ENCODE measurements at places on chromosomes 1 and 21.

DNA sequence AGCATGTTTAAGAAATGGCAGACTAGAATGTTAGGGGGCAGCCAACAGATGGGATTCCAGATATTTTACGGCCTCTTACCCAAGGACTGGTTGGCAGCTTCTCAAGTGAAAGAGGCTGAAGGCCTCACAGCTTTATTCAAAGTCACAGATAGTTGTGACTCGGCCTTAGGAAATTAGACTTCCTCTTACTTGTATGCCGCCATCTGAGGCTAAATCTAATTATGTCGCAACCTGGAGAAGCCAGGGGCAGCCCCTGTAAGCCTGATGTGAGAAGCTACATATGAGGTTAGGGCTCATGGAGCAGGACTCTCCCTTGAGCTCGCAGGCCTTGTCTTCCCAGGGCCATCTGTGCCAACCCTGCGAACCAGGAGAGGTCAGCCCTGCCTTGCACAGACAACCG is 352.5 kb downstream of the HHAT start:
- DNase-seq = no peak

DNA sequence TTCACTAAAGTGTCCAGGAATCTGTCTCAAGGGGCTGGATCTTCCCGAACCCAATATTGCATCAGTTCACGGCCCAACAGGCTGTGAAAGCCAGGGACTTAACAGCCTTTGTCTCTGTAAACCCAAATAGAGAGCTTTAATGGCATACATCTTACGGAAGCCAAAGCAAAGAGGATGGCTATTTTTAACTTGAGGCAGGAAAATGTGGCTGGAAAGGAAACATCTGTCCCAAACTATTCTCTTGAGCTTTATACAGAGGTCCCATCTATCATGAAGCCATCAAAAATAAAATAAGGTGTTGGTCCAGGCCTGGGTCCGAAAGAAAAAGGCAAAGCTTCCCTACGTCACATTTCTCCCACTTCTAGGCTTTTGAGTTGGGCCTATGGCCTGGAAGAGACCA is 7.7 kb upstream of the CD34 start:
- no peak for DNase-seq

- DNase-seq = no peak
Measured at GRCh38 chr1:15733726-15734226, 2.3 kb upstream of the SLC25A34 start.

DNA sequence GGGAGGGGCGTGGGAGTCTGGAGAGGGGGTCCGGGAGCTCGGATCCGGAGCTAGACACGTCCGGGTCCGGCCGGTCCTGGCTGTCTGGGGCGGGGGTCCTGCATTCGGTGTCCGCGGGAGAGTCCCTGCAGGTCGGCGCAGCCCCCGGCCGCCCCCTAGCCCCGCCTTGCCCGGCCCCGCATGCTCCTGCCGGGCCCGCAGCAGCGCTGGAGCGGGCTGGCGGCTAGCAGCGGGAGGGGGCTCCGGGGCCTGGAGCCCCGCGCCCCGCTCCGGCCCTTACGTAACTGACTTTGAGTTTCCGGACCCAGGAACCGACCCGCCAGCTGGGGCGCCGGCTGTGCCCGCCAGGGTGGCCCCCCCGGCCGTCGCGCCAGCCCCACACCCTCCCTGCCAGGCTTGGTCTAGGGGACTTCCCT is 26.9 kb upstream of the EPB41 start:
- no peak for DNase-seq

GRCh38 chr1:193406901-193407300 is 220.5 kb upstream of the B3GALT2 start:
- peak; percentile 68 for DNase-seq

- peak; percentile 99 for DNase-seq
Measured at GRCh38 chr1:234962340-234962989, 166.2 kb downstream of the TOMM20 start.

GRCh38 chr1:43890815-43891214 is 42.8 kb upstream of the ARTN start:
- no peak for DNase-seq

GRCh38 chr1:32765570-32766327 is 51.4 kb downstream of the YARS1 start:
- DNase-seq = no peak

GRCh38 chr1:203284411-203285123 is 20.8 kb upstream of the BTG2 start:
- DNase-seq = no peak

GRCh38 chr1:155871390-155871789 is 12.0 kb downstream of the SYT11 start:
- DNase-seq = no peak

DNA sequence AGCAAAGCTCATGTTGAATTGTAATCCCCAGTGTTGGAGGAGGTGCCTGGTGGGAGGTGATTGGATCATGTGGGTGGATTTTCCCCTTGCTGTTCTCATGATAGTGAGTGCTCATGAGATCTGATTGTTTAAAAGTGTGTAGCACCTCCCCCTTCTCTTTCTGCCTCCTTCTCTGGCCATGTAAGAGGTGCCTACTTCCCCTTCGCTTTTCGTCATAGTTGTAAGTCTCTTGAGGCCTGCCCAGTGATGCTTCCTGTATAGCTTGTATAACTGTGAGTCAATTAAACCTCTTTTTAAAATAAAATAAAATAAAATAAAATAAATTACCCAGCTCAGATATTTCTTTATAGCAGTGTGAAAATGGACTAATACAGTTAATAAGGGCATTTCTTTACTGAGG is 1025.7 kb downstream of the PLA2G4A start:
- DNase-seq = no peak

- no peak for DNase-seq
Measured at GRCh38 chr1:247935781-247936180, 11.1 kb downstream of the OR2AJ1 start.

- peak; percentile 46 for DNase-seq
Measured at GRCh38 chr21:36890086-36890485, 76.4 kb downstream of the HLCS start.

DNA sequence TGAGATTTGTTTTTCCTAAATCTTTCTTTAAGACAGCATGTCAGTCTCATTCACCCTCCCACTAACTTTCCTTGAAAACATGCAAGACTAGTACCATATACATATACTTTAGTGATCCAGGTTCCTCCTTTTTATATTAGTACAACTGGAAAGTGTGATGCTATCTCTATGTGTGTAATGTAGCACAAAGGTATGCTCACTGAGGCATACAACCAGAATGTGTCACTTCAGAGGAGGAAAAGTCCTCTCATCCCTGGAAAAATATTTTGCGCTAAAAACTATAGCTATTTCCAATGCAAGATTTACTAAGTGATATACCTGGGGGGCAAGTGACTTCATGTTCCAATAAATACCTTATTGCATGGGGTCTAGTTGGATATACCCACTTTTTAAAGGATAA is 45.9 kb downstream of the BARHL2 start:
- no peak for DNase-seq

DNA sequence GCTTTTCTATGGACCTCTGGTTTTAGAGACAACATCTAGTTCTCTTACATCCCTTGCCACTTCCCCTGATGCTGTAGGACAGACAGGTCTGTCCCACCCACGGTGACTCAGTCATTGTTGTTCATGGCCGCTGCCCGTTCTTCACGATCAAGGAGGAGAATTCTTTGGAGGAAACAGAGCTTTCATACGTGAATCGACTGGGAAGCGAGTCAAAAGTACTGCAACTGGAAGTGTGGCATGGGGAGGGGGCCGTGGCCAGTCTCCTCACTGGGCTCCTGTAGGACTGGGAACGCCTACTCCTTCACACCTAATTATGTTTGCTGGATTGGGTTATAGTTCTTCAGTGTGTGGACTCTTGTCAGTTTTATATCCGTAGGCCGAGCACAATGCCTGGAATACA is 4.4 kb upstream of the SLC37A1 start:
- no peak for DNase-seq

DNA sequence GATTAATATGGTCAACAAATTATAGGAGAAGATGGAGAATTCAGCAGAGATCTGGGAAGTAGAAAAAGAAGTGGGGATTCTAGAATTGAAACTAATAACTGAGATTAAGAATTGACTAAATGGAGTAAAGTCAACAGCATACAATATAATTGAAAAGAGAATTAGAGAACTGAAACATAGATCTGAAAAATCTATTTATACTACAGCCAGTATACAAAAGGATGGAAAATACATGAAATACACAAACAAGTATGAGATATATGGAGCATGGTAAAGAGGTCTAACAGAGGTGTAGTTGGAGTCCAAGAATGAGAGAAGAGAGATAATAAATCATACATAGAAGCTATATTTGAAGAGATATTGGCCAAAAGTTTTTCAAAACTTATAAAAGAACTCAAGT is 235.2 kb downstream of the FGGY start:
- no peak for DNase-seq

DNA sequence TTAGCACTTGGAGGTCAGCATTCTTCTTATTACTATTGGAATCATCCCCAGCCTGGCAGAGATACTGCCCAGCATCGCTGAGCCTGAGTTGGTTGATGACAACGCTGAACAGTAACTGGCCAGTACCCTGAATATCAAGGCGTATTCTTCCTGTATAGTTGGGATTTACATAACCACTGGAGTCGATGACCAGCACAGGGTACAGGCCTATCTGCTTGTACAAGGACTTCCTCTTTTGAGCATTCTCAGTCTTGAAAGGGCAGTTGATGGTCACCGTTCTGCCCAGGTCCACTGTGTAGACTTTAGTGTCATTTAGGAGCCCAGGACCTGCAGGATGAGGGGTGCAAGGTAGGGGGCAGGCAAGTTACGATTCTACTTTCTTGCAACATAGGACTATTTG is 8.8 kb downstream of the PIGR start:
- DNase-seq = no peak

- peak; percentile 95 for DNase-seq
Measured at GRCh38 chr1:153790966-153791647, 15.9 kb downstream of the SLC27A3 start.

DNA sequence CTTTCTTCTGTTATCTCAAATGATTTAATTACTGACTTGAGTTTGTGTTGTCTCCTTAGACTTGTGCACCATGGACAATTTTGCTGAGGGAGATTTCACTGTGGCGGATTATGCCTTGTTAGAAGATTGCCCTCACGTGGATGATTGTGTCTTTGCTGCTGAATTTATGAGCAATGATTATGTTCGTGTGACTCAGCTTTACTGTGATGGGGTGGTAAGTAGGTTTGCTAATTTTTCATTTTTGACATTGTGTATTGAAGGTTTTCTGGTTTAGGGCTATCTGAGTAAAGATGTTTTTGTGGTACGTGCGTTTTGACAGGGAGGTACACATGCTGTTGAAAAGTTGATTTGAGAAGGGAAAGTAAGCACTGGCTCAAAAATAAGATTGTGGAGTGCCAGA is 14.1 kb downstream of the TTC3 start:
- peak; percentile 71 for DNase-seq
